Thymus (tissue), 14 donors: ENCODE measurements at places on chromosomes 5 and 9. TPM values are rescaled to one million over a fixed set of nuclear protein-coding genes. Genes with fewer than 3 reads are reported as not detected.

GRCh38 chr5:58985759-58986158, 402.9 kb downstream of the RAB3C start:
- no peaks in the 10 kb centered on the region for H3K4me1 ChIP-seq
- H3K27me3 ChIP-seq, result no peaks in the 10 kb centered on the region
- DNase-seq, result no peak

- H3K4me1 ChIP-seq, result peaks cover 2% of the 10 kb centered on the region
- peaks cover 45% of the 10 kb centered on the region for H3K27me3 ChIP-seq
- H3K27ac ChIP-seq, result no peak overlapping the region
- H3K36me3 ChIP-seq, result no peaks in the 10 kb centered on the region
Measured at GRCh38 chr5:50724-51499, 41.1 kb upstream of the PLEKHG4B start.

DNA sequence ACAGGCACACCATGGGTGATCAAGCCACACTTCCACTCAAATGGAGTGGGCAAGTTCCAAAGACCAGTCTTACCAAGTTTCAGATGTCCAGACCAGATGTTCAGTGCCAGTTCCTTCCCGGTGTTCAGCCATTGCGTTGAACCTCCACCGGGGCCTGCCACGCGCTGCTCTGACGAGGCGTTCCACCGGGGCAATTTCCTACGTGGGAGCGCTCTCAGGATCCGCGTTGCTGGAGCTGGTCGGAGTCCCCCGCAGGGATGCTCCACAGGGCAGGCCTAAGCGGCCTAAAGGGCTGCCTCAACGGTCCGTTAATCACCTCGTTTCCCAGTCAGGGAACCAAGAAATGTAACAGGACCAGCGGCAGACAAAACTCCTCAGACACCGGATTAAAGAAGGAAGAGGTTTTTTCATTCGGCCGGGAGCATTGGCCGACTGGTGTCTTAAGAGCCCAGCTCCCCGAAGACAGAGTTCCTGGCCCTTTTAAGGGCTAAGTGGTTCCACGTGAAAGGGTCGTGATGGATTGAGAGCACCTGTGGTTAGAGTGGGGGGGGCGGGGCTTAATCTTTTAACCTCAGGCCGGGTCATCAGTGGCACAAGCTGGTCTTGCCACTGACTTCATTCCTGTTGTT, 35.7 kb upstream of the PPP1R26 start:
- no peak for DNase-seq
- H3K36me3 ChIP-seq, result no peaks in the 10 kb centered on the region

Gene IFNA13
- polyA plus RNA-seq, result 0.02 TPM

DNA sequence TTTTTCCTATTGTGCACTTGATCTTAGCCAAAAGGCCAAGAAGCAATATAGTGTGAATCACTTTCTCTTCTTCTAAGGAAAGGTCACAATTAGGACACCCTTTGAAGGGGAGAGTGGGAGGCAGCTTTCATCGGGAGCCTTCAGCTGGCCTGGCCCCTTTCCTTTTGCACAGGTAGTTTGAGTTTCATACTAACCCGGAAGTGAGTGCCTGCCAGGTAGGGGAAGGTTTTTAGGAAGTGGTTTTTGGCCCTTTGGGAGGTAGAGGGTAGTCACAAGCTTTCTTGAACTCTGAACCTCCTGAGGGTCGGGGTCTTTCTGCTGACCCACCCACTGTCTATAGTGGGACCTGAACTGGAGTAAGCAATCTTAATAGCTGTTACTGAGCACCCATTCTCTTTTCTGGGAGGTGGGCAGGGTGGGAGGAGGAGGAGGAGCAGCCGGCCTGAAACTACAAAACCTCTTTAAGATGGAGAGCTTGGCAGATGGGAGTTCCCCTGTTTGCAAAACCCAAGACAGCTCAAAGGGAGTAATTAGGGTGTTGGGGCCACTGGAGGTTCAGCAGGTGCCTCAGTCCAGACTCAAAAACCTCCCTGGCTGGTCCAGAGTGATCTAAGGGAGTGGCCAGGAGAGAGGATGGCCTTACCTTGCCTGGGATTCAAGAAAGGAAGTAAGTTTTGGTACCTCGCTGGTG, 6.0 kb downstream of the LARP1 start:
- H3K4me3 ChIP-seq, result no peak overlapping the region
- H3K4me1 ChIP-seq, result peaks cover 24% of the 10 kb centered on the region
- H3K27ac ChIP-seq, result peak overlapping the region; percentile 3
- H3K36me3 ChIP-seq, result no peaks in the 10 kb centered on the region
- H3K27me3 ChIP-seq, result no peaks in the 10 kb centered on the region
- no peak for DNase-seq

GRCh38 chr5:113108485-113108884, 131.9 kb downstream of the DCP2 start:
- H3K4me3 ChIP-seq, result no peak overlapping the region
- no peak for DNase-seq
- H3K36me3 ChIP-seq, result no peaks in the 10 kb centered on the region
- H3K4me1 ChIP-seq, result no peaks in the 10 kb centered on the region

Gene MEF2C
- polyA plus RNA-seq, result 8.0 TPM

- no peaks in the 10 kb centered on the region for H3K36me3 ChIP-seq
- no peak overlapping the region for H3K27ac ChIP-seq
- H3K27me3 ChIP-seq, result peaks cover 40% of the 10 kb centered on the region
- no peak for DNase-seq
- no peaks in the 10 kb centered on the region for H3K4me1 ChIP-seq
Measured at GRCh38 chr5:154518438-154518867, 40.4 kb upstream of the HAND1 start.

Gene IFNK
- polyA plus RNA-seq, result 0.52 TPM

DNA sequence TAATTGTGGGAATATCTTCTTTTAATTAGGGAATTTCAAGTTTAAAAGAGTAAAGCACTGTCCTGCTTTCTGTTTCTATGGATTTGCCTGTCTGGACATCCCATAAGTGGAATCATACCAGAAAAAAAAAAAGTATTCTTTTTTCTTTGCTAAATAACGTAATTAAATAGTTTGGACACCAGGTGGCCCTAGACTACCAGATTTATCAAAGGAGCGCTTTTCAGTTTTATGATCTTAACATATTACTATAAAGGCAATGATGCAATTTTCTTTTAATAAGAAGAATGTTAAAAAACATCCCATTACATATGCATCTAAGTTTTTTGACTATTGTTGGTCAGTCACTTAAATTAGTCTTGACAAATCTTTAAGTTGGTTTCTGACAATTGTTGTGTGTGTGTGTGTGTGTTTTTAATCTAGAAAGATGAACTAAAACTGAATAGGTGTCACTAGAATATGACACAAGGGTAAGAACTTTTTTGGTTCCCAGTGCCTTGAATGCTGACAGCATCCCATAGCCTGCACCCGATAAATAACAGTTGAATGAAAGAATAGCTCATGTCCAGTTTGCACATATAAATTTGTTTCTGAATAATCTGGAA, 49.5 kb downstream of the C5orf22 start:
- H3K27me3 ChIP-seq, result no peaks in the 10 kb centered on the region
- H3K4me3 ChIP-seq, result no peak overlapping the region
- no peaks in the 10 kb centered on the region for H3K4me1 ChIP-seq

Gene ANKRD34B
- polyA plus RNA-seq, result 0.59 TPM
